ENCODE measurements at places on chromosomes 11 and 22.

GRCh38 chr11:72072348-72072747, 8.0 kb downstream of the NUMA1 start:
- DNase-seq, result no peak

- no peak for DNase-seq
Measured at GRCh38 chr11:48073031-48073861, 92.9 kb downstream of the PTPRJ start.

DNA sequence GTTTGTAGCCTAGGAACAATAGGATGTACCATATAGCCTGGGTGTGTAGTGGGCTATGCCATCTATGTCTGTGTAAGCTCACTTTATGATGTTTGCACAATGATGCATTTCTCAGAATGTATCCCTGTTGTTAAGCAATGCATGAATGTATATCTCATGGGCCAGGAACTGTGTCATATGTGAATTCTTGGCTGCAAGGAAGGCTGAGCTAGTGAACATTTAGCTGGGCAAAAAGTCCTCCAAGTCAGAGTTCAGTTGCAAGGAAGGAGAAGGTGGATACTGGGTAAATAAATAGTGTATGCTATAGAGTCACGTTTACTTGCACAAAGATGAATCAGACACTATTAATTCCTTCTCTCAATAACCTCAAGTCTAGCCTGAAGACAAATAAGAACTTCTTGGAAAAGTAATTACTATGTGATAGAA, 136.1 kb downstream of the EHF start:
- DNase-seq, result no peak

DNA sequence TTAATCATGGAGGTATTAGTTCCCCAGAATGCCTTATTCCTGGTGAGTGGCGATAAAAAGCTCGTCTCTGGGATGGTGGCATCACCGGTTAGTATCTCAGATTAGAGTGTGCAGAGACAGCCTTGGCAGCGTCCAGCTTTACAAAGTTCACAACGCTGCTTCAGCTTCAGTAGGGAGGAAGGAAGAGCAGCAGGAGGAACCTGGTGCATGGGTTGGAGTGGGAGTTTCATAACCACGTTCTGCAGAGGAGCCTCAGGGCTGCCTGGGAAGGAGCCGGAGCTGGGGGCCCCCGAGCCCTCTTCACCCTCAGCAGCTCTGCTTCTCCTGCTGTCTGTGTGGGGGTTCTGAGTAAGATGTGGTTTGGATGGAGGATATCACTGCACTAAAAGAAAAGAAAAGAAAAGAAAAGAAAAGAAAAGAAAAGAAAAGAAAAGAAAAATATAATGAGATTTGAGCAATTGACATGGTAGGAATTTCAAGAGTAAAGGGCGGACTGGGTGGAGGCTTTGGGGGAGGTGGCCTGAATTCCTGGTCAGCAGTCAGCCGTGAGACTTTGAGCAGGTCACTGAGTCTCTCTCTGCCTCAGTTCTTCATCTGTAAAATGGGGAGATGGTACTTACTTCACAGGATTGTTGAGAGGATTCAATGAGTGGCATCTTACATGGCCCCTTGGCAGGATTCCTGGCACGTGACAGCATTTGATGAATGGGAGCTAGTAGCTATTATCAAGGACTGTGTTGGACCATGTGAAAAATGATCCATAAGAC, 6.5 kb downstream of the ASPHD2 start:
- no peak for DNase-seq

DNA sequence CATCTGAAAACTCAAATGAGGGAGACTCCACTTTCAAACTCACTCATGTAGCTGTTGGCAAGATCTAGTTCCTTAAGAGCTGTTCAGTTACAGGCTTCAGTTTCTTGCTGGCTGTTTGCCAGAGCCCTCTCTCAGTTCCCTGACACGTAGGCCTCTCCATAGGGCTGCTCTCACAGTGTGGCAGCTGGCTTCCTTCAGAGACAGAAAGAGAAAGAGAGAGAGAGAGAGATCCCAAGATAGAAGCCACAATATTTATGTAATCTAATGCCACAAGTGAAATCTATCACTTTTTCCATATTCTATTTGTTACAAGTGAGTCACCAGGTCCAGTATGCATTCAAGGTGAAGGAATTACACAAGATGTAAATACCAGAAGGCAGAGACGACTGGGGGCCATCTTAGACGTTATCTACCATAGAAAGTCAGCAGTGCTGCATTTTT, 168.8 kb downstream of the RCN1 start:
- no peak for DNase-seq

- no peak for DNase-seq
Measured at GRCh38 chr11:86593833-86594232, 78.6 kb downstream of the ME3 start.

DNA sequence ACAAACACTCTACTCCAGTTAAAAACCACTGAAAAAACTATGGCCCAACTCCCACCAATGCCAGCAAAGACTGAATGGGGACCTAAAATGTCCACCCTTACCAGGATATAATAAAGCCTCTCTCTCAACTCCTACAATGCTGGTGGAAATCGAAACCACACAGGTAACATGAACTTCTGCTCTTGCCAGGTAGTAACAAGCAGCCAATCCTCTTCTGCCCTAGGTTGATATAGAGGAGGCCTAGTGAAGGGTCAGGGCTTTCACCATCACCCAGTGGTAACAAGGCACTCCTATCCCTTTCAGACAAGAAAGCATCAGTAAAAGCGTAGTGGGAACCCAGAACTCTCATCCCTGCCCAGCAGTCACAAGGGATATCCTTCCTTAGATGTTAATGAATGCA, 22.6 kb downstream of the DCUN1D5 start:
- no peak for DNase-seq

- no peak for DNase-seq
Measured at GRCh38 chr11:101003468-101003867, 126.1 kb downstream of the PGR start.

- DNase-seq, result no peak
Measured at GRCh38 chr11:69909561-69910518, 90.6 kb upstream of the FGF3 start.

DNA sequence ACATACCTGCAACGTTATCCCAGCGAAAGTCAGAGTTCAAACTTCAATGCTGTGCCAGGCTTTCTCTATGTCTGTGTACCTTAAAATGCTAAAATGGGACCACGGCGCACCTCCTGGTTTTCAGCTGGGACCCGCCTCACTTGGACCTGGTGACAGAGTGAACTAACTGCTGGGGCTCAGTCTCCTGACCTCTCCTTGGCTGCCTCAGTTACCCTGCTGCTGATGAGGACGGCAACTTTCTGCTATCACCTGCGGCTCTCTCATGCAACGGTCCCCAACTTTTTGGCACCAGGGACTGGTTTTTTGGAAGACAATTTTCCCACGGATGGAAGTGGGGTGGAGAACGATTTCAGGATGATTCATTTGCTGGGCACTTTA, 402.8 kb downstream of the BRD1 start:
- no peak for DNase-seq

DNA sequence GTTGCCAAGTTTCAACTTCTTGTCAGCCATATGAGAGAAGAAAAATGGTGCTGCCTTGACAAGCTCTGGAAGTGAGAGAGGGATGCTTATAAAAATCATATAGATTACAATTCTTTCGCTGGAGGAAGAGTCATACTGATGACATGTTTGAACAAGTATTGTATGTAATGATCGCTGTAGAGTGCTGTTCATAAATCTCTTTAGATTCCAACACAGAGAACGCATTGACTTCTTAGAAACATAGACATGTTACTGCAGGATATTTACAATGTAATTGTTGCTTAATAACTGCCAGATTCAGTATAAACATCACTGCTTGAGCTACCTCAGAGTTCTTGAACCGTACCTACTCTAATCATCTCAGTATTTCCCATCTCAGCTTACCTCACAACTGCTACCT, 571.6 kb downstream of the LUZP2 start:
- no peak for DNase-seq

- DNase-seq, result no peak
Measured at GRCh38 chr22:25027959-25028840, 75.7 kb downstream of the KIAA1671 start.

DNA sequence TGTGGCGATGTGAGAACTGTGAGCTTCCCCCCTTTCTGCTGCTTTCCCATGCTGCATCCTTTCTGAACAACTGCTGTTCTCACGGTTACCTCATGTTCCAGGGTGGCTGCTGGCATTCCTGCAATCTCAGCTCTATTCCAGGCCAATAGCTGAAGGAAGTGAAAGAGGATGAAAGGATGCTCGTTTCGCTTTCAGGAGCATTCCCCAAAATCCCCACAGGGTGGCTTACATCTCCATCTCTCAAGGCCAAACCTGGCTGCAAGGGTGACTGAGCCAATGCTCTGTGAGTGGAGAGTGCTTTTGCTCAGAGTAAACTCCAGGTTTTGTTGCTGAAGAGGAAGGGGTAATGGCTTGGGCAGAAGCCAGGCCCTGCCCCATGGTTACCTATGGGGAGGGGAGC, 848.2 kb downstream of the BRD1 start:
- DNase-seq, result no peak

GRCh38 chr22:17562906-17563870, at the start of gene SLC25A18:
TSS of gene SLC25A18 (plus strand) at chr22:17563498. CDS start at chr22:17579945, 16,447 bp downstream.
- DNase-seq, result no peak

DNA sequence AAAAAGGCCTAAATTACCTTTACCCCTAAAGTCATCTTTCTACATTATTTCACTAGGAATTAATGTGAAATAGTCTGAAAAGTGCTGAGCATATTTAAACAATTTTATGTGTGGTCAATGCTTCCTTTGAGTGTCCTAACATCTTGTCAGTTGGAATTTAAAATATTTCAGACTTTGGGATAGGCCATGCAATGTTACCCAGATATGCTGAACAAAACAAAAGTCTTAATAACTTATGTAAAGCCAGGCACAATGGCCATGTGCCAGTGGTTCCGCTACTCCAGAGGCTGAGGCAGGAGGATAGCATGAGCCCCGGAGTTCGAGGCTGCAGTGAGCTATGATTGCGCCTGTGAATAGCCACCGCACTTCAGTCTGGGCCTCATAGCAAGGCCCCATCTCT, 137.4 kb downstream of the CADM1 start:
- DNase-seq, result no peak

GRCh38 chr22:40535189-40535512, 101.4 kb downstream of the MRTFA start:
- no peak for DNase-seq

- no peak for DNase-seq
Measured at GRCh38 chr11:90630176-90630575, 407.3 kb upstream of the CHORDC1 start.

DNA sequence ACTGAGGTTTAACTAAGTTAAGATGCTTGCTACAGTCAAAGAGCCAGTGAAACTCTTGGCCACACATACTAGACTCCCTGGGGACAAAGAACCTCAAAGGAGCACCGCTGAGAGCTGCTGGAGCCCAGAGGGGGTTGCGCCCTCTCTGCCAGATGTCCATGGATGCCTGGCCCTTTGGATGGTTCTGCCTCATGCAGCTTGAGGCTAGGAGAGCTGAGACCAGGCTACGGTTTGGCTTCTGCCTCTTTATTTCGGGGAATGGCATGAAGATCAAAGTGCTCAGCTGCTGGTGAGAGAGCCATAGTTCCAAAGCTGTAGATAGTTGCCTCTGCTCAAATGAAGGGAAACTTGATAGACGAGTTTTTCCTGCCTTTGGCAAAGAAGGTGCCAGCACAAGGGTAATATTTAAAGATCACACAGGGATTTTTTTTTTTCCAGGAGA, 43.0 kb downstream of the RASSF10 start:
- no peak for DNase-seq

GRCh38 chr11:61955422-61956135, 5.4 kb downstream of the BEST1 start:
- DNase-seq, result no peak

Data from stimulated activated CD8-positive, alpha-beta memory T cell treated with anti-CD3 and anti-CD28 coated beads, Interleukin-2, amount 100 ng/mL, for 1 hour (primary cell).